ENCODE measurements at places on chromosomes 11 and 22.

DNA sequence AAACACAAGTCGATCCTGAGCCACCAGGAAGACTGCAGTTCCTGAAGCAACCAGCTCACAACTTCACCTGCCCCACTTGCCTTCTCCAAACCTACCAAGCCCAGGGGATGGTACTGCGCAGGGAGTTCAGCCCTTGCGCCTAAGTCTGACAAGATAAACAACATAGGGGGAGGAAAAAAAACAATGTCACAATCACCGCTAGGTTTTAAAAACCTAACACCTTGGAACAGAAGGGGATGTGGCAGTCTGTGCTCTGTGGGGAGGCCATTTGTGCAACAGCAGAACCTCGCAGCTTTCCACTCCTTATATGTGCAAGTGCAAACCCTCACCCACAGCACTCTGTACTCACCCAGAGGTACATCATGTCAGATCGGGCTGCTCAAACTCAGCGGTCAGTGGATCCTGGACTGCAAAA lies 134.2 kb downstream of the RBFOX2 start:
- DNase-seq: no peak

GRCh38 chr22:42341779-42342178 lies 71.3 kb upstream of the TCF20 start:
- DNase-seq: no peak

GRCh38 chr11:111913997-111914396 lies 1.5 kb downstream of the HSPB2 start:
- peak; percentile 91 for DNase-seq

DNA sequence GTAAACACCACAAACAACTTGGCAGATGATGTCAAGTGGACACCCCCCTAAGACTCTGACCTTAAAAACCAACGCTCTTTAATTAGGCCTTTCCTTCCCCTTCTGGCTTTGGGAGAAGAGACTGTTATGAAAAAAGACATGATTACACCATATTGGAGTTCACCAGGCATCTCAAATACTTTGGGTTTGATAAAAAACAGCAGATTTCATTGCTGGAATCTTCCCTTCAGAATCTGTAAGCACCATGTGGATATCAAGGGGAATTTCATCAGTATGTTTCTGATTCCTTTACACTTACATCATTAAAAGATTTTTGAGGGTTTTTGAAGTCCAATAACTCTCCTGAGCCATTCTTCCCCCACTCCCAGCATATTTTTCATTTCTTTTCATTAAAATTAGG lies 85.6 kb downstream of the KIRREL3 start:
- no peak for DNase-seq

- no peak for DNase-seq
Measured at GRCh38 chr22:11629661-11630385, 3898.2 kb upstream of the OR11H1 start.

DNA sequence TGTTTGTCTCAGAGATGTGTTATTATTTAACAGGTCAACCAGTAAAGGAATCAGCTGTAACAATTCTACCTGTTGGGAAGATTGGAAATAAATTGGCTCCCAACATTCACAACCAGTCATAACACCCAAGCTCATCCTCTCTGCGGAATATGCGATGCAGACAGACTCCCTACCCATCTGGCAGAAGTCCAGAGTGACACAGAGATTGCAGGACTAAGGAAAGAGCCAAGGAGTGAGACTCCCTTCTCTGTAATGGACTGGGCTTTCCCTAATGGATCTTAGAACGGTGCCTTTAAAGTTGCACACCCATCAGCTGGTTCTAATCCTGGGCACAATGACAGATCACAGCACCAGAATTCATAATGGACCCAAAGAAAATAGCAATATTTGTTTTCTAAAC lies 27.8 kb upstream of the UBASH3B start:
- no peak for DNase-seq

GRCh38 chr11:73597336-73597955 lies 466 bp downstream of the FAM168A start:
- no peak for DNase-seq

GRCh38 chr11:45752106-45752505 lies 52.8 kb upstream of the SLC35C1 start:
- no peak for DNase-seq

GRCh38 chr11:65479184-65480145 lies 19.4 kb upstream of the MALAT1 start:
- peak; percentile 49 for DNase-seq

DNA sequence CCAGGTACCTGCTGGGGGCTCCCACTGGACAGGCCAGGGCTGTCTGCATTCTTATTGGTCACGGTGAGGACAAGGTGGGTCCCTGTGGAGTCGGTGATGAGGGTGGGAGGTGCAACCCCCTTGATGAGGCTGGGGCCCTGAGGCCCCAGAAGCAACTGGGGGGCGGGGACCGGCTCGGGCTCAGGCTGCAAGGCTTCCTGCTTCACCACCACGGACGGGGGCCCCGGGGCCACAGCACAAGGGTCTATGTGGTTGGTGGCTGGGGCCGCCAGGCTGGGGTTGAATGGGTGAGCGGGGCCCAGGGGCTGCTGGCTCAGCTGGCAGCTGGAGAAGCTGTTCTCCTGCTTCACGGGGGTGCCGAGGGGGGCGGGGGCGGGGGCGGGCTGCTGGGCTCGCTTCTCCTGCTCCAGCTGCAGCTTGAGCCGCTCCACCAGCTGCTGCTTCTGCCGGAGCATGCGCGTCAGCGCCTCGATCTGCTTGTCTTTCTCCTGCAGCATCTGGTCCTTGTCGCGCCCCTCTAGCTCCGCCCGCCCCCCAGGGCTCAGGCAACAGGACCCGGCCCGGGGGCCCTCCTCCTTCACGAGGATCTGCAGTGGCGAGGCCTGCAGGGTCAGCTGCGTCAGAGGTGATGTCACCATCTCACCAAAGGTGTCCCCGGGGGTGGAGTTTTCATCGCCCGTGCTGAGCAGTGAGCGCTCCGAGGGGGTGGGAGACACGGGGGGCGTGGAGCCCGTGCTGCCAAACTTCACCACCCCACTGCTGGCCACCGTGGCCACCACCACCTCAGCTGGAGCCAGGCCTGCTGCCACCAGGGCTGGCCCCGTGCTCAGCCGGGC lies 48.2 kb downstream of the SGSM3 start:
- DNase-seq: no peak

DNA sequence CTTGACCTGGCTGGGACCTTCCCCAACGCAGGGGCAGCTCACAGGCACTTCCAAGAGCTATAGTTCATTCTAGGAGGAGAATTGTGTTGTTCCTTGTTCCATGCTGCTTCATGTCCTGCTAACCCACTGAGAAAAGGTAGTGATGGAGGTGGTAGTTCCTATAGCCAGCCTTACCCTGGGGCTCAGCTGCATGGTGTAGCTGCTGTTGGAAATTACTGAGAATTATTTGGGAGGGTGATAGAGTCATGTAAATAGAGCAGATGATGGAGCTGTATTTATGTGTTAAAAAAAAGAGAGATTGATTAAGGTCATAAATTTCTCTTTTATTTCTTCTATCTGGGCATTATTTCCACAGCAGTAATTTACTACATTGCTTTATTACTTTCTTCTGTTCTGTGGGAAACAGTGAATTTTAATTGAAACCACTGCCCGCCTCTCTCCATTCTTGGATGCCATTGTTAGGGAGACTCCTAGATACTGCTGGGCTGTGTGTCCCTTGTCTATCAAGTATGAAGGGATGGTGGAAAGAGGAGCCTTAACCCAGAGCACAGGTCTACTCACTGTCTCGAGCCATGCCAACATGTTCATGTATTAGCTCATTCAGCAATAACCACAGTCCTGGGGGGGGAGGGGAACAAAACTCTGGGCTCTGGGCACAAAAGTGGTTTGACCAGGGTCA lies 309.2 kb downstream of the FAT3 start:
- DNase-seq: no peak

DNA sequence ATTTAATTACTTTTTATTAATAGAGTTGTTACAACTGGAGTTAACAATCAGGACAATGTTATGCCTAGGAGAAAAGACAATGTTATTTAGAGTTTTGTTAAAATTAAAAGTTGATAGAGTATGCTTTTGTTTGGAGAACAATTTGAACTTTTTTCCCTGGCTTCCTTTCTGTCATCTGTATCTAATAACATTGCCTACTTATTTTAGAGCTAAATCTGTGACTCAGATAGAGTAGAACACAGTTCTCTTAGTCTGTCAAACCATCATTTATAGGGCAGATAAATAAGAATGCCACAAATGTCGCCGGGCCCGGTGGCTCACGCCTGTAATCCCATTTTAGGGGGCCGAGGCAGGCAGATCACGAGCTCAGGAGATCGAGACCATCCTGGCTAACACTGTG lies 28.9 kb upstream of the YAP1 start:
- no peak for DNase-seq

DNA sequence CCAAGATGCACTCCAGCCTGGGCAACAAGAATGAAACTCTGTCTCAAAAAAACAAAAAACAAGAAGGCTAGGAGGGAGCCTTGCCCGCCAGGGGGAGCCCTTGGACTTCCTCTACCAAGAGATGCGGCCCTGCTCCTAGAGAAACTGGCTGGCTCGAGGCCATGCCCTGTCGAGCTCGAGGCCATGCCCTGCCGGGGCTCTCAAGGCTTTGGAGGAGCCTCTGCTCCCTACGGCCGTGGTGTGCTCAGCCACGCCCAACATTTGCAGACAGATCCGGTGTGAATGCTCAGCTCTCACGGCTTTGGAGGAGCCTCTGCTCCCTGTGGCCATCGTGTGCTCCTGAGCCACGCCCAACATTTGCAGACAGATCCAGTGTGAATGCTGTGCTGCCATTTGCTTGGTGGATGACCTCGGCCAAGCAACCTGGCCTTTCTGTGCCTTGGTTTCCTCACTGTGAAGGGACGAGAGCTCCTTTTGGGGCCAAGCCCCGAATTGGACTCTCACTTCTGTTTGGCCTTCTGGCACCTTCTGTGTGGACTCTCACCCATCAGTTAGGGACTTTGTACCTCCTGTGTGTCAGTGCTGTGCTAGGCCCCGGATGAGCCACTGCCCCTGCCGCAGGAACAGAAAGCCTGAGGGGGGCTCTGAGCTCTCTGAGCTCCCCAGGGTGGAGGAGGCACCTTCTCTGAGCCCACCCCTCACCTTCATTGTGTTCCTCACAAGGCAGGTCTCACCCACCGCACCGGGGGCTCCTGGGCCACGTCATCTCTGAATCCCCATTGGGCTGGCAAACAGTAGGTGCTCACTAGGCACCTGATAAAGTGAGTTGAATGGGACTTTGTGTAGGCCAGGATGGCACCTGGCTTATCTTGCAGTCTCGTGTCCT lies 14.1 kb downstream of the C11orf24 start:
- DNase-seq: peak; percentile 84

GRCh38 chr22:50481440-50482106 lies at the start of gene ADM2:
Gene ADM2, plus strand, starts transcription at chr22:50481543. Its CDS starts 305 bp downstream, at chr22:50481848.
- DNase-seq: no peak

DNA sequence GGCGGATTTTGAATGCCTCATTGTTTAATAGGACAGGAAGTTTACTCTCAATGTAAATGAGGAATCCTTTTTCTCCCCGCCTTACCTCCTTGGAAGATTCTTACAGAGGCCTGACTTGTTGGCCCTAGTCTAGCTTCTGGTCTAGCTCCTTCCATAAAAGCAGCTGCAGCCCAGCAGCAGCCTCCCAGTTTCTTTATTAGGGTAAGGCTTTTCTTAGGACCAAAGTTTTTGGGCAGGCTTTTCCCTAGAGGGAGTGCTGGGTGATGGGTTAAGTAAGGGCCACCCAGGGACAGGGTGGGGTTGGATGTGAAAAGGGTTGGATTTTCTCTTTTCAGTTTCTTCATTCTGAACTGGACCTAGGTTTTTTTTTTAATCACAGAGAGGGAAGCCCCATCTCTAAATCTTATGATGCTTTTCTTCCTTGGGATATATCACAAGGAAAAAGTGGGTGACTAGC lies 49.7 kb downstream of the LIF start:
- no peak for DNase-seq

DNA sequence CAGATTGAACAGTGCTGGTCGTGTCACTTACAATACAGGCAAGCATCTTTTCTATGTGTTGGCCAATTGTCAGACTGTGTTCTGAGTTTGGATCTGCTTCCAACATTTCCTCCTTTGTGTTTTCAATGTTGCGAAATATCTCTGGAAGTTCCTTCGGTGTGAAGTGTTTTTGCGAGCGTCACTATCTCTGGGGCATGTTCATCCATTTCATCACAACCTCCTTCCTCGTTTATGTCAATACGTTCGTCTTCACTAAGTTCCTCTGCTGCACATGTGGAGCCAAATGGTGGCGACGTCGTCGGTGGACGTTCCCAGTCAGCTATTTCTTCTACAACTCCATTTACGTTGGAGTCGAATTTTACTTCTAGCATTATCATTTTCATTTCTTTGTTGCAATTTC lies 100.2 kb upstream of the LMO1 start:
- no peak for DNase-seq

- DNase-seq: no peak
Measured at GRCh38 chr22:36660510-36660840, 43.1 kb downstream of the CACNG2 start.

DNA sequence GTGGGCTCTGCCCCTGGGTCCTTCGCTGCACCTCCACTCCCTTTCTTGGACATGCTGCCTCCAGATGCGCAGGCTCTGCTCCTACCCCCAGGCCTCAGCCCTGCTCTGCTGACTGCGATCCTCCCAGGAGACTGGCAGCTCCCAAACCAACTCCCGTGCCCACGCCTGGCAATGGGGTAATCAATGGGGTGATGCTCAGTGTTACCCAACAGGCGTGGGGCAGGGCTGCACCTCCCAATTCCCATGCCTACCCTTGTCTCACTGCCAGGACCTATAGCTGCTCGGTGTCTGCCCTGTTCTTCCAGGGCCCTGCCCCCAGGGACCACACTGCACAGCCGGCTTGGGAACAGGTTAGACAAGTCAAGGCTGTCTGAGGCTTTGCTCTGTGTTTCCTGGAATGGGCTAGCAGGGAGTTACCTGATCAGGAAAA lies at the start of gene ALDH3B2:
Gene ALDH3B2, minus strand, starts transcription at position 182 of the 430 bp plus-strand sequence. CDS start 7,688 bp downstream, outside the sequence.
- DNase-seq: no peak

GRCh38 chr11:63237413-63237812 lies 6.0 kb downstream of the SLC22A25 start:
- no peak for DNase-seq

GRCh38 chr22:32353292-32353691 lies 4.4 kb upstream of the RFPL3 start:
- no peak for DNase-seq

GRCh38 chr11:105986554-105986953 lies 35.5 kb downstream of the MSANTD4 start:
- DNase-seq: no peak

- no peak for DNase-seq
Measured at GRCh38 chr11:126597041-126597440, 241.6 kb downstream of the ST3GAL4 start.

DNA sequence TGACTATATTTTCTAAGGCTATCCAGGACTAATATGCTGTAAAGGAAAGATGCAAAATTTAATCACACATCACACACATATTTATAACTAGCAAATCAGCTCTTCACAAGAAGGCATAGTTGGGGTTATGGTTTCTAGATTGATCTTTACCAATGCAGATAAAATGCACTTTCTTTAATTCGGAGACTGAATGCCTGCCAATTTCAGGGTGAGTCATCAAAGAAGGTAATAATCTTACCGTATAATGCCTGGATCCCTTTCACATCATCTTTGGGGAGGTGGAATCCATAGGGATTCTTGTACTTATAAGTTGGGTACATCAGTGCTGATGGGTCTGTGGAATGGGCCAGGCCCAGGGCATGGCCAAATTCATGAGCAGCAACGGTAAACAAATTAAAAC lies 16.4 kb downstream of the MMP20 start:
- no peak for DNase-seq

- no peak for DNase-seq
Measured at GRCh38 chr11:46034041-46034440, 87.2 kb downstream of the PHF21A start.
